ENCODE measurements at places on chromosomes 3 and 15.

GRCh38 chr3:107260207-107260606 is 117.0 kb upstream of the CCDC54 start:
- no peak for DNase-seq

GRCh38 chr15:99467853-99468464 is 97.8 kb upstream of the MEF2A start:
- no peak for DNase-seq

DNA sequence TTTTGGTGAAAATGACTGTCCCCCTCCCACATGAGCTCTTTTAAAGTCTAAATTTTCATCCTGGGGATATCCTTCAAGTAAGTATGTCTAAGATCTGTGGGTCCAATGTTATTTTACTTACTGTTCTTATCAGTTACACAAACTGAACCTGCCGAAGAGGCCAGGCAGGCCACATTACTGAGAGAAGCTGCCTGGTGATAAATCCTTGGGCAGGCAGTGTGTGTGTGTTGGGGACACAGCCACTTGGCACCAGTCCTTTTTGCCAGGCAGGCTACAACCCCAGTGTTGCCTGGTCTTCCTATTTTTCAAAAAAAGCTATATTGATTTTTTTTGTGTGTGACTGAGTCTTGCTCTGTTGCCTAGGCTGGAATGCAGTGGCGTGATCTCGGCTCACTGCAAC is 50.6 kb upstream of the RASA2 start:
- no peak for DNase-seq

GRCh38 chr15:93900476-93901400 is 330.6 kb upstream of the MCTP2 start:
- DNase-seq, result no peak

GRCh38 chr15:78097667-78098066 is 5.3 kb downstream of the SH2D7 start:
- DNase-seq, result no peak

- DNase-seq, result peak; percentile 93
Measured at GRCh38 chr15:77543159-77543882, 89.4 kb downstream of the LINGO1 start.

- DNase-seq, result no peak
Measured at GRCh38 chr15:95757171-95757570, 573.3 kb upstream of the NR2F2 start.

DNA sequence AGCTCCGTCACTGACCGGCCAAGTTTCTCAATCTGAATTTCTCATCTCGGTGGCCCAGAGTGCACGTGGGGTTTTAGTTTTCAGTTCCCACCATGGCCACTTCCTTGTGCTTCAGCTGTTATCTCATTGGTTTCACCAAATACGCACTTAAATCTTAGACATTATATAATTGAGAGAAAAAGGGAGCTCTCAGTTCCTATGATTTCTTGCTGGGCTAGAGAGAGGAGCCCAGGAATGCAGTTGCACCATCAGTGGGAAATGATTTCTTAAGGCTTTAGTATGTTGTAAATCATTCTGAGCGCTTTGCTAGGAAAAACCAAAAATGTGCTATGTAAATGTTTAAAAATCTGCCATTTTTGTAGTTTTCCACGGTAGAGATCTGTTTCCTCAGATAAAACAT is 53.2 kb downstream of the OXNAD1 start:
- peak; percentile 47 for DNase-seq

DNA sequence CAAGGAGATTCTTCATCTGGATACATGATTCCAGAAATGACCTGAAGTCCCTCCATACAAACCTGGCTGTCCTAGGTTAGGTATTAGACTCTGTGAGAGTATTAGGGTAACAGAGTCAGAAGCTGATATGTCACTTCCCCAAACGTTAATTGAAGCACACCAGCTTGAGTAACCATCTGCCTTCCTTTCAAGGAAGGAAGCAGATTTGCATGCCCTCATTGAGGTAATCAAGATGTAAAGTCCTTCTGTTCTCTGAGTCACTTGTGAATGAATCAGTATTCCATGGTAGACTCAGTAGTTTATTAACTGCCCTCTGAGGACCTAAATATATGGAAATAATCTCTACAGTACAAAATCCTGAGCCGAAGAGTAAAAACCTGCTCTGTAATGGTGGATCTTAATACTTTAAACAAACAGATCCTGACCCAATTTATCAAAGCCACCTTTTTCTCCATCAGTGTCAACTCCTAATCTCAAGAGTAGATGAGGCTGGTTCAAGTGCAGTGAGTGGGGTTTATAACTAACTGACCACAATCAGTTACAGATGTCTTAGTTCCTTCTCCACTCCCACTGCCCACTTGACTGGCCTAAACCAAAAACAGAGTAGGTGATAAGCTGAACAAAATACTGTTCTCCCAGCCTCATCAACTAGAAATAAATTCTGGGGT is 246.2 kb upstream of the CHRM5 start:
- DNase-seq, result no peak

DNA sequence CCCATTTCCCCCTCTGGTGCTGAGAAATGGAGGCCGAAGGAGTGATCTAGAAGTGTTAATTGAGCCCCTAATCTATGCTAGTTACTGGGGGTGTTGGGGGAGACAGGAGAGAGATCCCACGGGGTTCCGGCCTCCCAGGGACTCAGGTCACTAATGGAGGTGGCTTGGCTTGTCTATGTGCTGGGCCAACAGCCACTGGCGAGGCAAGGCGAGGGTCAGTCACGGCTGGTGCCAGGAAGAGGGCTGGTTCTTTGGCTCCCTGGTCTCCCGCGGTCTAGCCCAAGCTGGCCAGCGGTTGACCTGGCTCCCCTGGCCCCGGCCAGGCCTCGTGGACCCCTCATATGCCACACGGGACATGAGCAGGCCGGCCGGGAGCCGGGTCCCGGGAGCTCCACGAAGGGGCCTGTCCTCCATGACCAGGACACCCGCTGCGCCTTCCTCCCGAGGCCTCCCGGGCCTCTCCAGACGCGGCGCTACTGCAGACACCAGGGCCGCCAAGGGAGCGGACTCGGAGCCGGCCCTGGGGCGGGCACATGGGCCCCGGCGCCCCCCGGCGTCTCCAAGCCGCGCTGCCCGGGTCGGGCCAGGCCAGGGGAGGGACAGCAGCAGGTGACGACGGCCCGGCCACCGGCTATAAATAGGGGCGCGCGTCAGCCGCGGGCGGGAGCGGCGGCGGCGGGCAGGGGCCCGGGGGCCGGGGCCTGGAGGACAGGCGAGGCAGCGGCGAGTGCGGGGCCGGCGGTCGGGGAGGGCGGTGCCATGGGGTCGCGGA is at the start of gene ALPK3:
Gene ALPK3, plus strand, starts transcription at position 663 of the 772 bp plus-strand sequence. Its CDS starts 97 bp downstream, at position 760.
- DNase-seq, result no peak

GRCh38 chr15:88613074-88613944 is 7.8 kb upstream of the AEN start:
- DNase-seq, result no peak

DNA sequence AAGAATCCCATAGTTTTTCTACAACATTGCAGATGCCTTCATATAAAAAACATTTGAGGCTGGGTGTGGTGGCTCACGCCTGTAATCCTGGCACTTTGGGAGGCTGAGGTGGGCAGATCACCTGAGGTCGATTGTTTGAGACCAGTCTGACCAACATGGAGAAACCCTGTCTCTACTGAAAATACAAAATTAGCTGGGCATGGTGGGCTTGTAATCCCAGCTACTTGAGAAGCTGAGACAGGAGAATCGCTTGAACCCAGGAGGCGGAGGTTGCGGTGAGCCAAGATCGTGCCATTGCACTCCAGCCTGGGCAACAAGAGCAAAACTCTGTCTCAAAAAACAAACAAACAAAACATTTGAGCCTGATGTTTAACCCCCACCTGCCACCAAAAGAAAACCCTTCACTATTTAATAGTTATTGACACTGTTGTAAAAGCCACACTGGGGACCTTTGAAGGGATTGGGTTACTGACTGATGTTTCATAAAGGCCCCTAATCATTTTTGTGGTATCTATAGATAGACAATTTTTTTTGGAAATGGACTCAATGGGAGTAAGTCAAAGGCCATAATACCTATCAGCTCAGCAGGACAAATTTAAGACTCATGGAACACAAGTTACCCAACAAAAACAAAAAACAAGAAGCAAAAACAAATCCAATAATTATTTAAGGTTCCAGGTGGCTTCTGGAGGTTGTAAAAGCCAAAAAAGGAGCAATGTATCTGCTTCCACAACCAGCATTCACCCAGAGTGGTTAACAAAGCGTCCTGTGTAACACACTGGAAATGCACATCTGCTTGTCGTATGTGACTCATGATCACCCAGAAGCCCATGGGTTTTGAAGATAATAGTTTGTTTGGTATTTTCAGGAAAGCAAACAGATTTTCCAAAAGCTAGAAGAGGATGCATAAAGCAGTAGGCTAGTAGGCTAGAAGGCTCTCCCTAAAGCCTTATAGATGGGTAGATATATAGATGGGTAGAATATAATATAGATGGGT is 41.2 kb downstream of the CDCP1 start:
- DNase-seq, result peak; percentile 79

GRCh38 chr3:62567097-62568021 is 194.0 kb upstream of the FEZF2 start:
- peak; percentile 94 for DNase-seq

- peak; percentile 32 for DNase-seq
Measured at GRCh38 chr15:37101980-37102304, 1.6 kb upstream of the MEIS2 start.

DNA sequence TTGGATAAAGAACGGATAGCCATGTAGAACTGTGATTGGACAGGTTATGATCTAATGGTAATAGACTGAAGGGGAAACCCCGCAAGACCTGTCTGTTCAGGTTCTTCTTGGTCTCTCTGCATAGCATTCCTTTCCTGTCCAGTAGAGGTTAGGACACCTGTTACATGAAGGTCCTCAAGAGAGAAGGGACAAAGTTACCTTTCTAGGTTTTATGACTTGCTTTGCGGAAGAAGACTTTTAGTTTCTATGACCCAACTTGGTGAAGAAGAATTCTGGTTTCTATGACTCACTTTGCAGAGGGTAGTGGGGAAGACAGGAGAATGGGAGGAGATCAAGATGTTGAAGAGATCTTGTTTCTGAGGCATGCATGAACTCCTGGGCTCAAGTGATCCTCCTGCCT is 97.9 kb upstream of the C3orf80 start:
- no peak for DNase-seq

DNA sequence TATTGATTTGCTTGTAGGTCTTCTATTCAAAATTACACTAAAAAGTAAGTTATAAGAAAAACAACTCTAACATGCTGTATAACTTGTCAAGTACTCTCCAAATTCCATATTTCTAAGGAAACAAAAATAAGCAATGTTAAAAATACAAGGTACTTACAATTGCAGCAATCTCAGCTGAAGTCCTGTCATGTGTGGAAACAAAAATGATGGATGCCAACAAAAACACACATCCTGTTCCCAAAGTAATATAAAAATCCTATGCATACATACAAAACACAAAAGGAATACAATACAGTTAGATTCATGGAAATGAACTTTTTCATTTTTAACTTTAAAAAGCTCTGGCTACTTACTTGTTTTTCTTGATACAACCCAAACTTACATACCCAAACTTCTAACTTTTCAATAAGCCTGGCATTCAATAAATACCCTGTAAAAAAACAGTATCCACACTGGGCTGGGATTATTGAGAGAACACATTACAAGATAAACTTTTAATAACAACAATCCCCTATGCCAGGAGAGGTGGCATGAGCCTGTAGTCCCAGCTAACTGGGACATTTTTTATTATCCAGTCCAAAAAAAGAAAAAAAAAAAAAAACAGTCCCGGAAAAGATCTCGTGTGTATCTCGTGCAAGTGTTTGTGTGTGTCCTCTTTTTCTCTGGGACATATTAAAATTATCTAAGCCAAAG is 14.7 kb downstream of the CMTM6 start:
- DNase-seq, result no peak

GRCh38 chr3:13077431-13078162 is 4.4 kb upstream of the IQSEC1 start:
- DNase-seq, result peak; percentile 59

GRCh38 chr15:101540480-101541239 is 51.2 kb upstream of the PCSK6 start:
- DNase-seq, result no peak

DNA sequence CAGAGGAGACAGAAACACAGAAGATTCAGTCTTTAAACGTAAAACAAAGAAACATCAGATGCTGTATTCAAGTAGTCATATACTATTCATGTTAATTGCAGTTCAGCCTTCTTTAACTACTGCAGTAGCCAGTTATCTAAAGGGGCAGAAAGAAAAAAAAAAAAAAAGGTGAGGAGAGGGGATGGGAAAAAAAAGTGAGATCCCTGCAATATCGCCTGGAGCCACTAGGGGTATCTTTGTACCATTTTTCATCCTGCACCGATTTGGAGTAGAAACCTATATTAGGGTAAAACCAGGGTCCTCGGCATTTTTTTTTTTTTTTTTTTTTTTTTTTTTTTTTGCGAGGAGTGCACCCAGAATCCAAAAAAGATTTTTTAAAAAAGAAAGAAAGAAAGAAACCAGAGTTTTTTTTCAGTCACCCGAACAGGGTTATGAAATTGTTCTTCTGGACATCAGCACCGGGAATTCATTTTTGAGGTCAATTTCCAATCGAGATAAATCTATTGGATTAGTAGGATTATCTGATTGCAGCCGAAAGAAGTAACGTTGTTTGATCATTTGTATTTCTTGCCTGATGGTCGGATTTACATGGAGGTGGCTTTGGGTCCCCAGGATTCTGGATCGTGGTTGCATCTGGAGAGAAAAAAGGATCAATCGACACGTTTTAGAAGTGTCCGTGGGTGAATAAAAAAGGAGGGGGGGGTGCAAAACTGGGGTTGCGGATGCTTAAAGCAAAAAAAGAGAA is 186.7 kb downstream of the NLGN1 start:
- peak; percentile 42 for DNase-seq

- DNase-seq, result no peak
Measured at GRCh38 chr3:59481776-59482400, 432.1 kb upstream of the CFAP20DC start.

GRCh38 chr3:30657914-30658313 is 51.5 kb downstream of the TGFBR2 start:
- DNase-seq, result no peak

DNA sequence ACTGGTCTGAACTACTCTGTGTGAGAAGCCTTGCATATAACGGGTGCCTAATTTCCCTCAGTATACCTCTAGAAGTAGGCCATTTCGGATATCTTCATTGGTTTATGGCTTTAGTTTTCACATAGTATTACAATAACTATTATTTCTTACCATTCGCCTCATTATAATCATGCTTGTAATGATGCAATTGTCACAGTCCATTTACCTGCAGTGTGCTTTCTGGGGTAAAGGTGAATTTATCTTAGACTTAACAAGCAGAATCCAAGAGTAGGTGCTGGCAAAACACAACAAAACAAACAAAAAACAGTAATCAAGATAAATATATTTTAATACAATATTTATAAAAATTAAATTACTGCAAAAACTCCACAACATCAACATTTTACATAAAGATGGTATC is 246.0 kb downstream of the WDR72 start:
- no peak for DNase-seq

GRCh38 chr3:173644086-173645082 is 246.8 kb downstream of the NLGN1 start:
- DNase-seq, result no peak

GRCh38 chr15:31843426-31844055 is 186.8 kb upstream of the CHRNA7 start:
- no peak for DNase-seq

GRCh38 chr3:167361948-167362347 is 18.1 kb downstream of the ZBBX start:
- DNase-seq, result no peak

Data from AG08395 (cell line).